ENCODE measurements at places on chromosomes 11 and 22.

DNA sequence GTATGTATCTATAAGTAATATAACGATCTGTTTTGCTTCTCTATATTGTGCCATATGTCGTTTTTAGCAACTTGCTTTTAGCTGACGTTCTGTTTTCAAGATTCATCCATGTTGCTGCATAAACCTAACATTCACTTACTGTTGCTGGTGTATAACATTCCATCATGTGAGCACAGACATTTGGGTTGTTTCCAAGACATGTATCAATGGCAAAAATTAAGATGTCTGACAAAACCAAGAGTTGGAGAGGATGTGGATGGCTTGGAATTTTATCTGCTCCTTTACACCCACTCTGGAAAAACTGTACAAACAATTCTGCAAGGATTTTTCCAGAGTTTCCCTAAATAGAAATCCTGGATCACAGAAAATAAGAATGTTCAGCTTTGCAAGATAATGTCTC is 40.9 kb downstream of the DGCR2 start:
- no peak for DNase-seq

DNA sequence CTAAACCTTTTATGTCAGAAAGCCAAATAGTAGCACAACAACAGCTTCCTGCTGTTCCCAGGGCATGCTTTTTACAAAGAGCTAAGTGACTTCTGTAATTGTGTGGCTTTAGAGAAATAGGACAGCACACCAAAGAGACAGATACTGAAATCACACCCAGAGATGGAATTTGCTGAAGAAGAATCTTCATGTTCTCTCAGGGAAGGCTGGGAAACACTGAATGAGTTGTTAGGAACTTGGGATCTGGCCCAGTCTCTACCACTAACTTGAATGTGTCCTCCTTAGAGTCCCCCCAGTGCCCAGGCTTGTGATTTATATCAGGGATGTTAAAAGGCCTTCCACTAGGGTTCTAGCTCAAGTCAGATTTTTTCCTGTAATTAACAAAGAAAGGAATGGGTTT is 175.2 kb downstream of the DBX1 start:
- DNase-seq: no peak

- no peak for DNase-seq
Observed at GRCh38 chr22:20089977-20090729, 10.1 kb downstream of the DGCR8 start.

GRCh38 chr22:23364389-23364788 is 184.1 kb downstream of the BCR start:
- DNase-seq: no peak

DNA sequence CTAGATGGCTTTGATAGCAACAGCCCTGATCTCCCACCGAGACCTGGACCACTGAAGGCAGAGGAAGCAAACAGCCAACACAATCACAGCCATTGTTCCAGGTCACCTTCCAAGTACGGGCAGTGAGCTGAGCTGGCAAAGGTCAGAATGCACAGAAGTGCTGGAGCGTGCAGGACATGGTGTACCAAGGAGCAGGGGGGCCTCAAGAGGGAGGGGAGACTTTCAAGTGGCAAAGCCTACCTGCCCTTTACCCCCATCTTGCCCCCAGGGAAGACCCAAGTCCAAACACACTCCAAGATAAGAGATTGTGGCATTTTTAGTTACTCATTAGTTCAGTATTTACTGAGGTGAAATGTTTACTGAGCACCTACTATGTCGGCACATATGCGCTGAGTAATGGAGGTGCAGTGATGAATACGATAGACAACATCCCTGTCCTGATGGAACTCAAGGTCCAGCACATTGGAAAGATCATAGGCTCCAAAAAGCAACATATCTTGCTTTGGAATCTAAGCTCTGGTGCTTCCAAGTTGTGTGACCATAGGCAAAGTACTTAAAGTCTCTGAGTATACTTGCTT is 26.0 kb upstream of the TTC12 start:
- no peak for DNase-seq

GRCh38 chr22:49770547-49771265 is 57.0 kb downstream of the BRD1 start:
- DNase-seq: no peak

GRCh38 chr22:46531581-46532175 is 5.7 kb downstream of the CELSR1 start:
- no peak for DNase-seq

- no peak for DNase-seq
Observed at GRCh38 chr11:5234381-5234834, at the start of gene HBD. TSS of gene HBD (minus strand) at chr11:5234483. CDS start at chr11:5234433, 50 bp downstream.

GRCh38 chr11:62908468-62909072 is 12.6 kb downstream of the CHRM1 start:
- no peak for DNase-seq

DNA sequence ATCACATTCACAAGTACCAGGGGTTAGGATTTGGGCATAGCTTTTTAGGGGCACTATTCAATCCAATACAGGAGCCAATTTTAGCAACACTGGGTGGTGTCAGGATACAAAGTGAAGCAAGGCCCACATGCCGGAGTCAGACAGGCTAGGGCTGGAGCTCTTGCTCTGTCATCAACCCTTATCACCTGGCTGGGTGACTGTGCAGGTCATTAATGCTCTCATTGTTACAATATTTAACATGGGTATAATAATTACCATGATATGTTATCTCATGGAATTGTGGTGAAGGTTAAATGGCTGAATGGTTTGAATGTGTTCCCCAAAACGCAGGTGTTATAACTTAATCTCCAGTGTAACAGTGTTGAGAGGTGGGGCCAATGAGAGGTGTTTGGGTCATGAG is 143.3 kb upstream of the THY1 start:
- no peak for DNase-seq
